ENCODE measurements at places on chromosomes 13 and 19.

- peak; percentile 35 for DNase-seq
Observed at GRCh38 chr13:75715601-75716523, 79.7 kb downstream of the LMO7 start.

- no peak for DNase-seq
Observed at GRCh38 chr19:57305056-57305455, 15.2 kb upstream of the ZNF543 start.

- DNase-seq: no peak
Observed at GRCh38 chr13:77737583-77738200, 40.2 kb downstream of the SLAIN1 start.

GRCh38 chr19:16001481-16002312 lies 52.9 kb downstream of the OR10H4 start:
- DNase-seq: peak; percentile 77

DNA sequence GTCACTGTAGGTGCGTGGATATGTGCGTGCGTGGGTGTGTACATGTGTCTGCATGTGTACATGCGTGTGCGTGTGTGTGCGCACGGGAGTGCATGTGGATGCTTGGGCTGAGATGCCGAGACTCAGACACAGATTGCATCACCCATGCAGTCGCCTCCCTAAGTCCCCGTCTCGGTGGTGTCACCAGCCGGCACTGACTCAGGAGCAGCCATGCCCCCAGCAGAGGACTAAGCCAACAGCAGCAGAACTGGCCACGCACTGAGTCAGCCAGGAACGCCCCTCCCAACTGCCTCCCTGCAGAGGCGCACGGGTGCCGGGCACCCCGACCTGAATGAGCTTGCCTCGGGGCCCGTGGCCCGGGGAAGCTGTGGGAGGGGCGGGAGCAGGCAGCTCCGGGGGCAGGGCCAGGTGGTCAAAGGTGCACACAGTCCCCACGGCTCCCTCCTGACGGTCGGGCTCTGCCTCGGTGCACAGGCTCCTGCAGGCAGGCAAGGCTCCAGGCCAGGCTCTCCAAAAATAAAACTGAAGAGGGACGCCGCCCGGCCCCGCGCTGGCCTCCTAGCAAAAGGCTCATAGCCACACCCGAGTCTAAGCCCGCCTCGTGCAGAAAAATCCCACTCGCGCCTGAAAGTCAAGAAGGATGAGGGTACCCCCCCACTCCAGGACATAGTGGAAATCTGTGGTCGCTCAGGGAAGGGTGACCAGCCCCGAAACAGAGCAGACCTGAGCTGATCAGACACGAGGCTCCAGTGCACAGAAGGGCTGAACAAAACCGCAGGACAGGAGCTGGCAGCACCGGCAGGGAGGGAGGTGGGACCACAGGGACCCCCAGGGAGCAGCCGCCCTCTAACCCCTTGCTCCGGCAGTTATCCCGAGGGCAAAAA lies 49.2 kb downstream of the GADD45B start:
- DNase-seq: no peak

DNA sequence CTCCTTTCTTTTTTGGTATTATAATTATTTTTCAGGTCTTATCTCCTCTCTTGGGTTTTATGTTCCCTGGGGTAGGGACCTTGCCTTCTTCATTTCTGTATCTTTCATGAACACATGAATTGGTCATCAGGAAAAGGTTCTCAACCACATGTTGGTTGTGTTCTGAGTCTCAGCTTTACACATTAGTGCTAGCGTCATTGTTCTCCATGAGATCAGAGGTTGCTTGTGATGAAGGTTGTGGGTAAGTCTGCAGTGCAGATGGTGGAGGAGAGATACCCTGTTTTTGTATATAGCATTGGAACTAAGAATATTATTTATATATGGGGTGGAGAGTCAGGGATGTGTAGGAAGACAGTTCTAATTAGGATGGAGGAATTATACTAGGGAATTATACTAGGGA lies 24.5 kb upstream of the CEACAM8 start:
- no peak for DNase-seq

DNA sequence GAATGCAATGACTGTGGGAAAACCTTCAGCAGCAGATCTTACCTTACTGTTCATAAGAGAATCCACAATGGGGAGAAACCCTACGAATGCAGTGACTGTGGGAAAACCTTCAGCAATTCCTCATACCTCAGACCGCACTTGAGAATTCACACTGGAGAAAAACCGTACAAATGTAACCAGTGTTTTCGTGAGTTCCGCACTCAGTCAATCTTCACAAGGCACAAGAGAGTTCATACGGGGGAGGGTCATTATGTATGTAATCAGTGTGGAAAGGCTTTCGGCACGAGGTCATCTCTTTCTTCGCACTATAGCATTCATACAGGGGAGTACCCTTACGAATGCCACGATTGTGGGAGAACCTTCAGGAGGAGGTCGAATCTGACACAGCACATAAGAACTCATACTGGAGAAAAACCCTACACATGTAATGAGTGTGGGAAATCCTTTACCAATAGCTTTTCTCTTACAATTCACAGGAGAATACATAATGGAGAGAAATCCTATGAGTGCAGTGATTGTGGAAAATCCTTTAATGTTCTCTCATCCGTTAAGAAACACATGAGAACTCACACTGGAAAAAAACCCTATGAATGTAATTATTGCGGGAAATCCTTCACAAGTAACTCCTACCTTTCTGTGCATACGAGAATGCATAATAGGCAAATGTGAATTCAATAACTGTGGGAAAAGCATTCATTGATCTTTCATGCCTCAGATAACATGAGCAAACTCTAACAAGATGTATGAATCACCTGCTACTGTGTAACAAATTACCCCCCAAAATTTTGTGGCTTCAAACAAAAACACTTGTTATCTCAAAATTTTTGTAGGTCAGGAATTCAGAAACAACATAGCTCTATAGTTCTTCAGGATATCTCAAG lies 13.8 kb downstream of the ZNF557 start:
- no peak for DNase-seq

- DNase-seq: no peak
Observed at GRCh38 chr19:6970443-6970842, 50.8 kb downstream of the MBD3L2B start.

GRCh38 chr13:44019651-44020050 lies 139.9 kb downstream of the LACC1 start:
- DNase-seq: no peak

DNA sequence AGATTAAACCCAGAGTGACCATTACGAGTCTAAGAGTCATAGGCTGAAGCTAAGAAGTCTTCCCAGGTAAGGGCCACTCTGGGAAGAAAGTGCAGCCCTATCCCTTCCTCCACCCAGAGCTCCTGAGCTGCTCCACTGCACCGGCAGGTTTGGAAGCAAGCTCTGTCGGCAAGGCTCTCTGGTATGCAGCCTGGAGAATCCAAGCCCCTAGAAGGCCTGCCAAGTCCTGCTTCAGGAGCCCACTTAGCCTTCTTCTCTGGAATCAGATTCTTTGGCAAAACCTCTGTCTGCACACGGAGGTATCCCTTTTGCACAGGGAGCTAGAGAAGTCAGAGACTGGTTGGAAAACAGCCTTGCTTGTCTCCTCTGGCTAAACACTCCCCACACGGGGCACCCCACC lies 58.5 kb downstream of the CEBPG start:
- DNase-seq: no peak

DNA sequence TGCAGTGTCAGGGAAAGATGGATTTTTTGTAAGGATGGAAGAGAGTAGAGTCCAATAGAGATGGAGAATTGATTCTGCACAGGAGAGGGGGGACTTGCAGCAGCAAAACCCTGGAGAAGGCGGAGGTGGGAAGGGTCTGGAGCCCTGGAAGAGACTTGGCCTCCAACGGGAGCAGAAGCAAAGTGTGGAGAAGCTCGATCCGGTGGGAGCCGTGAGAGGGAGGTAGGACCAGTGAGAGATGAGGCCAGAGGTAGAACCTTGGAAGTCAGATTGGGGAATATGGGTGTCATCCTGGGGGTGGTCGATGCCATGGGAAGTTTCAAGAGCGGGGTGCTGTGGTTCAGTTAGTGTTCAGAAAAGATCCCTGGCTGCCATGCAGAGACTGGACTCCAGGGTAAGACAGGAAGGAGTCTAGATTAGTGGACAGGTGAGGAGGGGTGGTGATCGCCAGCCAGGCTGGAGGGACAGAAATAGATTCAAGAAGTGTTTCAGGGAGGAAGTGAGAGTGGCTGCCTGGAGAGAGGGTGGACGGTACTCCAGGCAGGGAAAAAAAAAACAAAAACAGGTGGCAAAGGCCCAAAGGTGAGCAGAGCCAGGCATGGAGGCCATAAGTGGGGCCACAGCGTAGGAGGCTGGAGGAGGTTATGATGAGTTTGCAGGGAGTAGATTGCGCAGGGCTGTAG lies 2.6 kb downstream of the PPP5C start:
- no peak for DNase-seq

DNA sequence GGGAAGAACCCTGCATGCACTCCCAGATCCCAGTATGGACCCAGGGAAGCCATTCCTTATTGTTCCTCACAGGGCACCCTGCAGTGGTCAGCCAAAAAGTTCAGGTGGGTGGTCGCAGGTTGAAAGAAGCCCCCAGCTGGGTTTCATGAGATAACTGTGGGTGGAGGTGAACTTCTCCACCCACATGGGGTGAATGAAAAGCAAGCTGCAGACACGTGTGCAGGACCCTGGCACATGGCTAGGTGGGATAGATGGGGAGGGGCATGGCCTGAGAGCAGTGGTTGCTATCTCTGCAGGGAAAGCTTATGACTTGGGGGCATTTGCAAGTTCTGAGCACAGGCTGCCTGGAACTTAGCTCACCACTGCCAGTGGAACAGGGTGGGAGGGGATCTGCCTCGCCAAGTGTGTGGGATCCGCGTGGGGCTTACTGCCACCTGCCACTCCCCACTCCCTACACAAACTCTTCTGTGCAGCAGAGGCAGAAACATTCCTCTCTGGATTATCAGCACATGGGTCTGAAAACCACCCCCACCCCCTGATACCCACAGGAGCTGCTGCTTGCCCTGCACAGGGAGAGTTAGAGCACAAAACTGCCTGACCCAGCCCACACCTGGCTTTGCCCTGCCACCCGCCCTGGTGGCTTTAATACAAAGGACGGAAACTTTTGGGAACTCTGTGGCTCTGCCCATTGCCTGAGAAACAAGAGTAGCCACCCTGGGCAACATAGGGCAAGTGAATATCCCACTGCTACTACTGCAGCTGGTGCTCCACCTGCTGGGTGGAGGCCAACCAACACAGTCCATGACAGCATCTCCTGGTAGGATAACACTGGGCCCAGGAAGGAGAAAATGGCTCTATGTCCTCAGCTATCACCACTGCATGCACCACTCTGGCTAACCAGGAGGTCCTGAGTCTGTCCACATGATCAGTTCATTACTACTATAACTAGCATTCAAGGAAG lies 24.4 kb downstream of the PLA2G4C start:
- no peak for DNase-seq

DNA sequence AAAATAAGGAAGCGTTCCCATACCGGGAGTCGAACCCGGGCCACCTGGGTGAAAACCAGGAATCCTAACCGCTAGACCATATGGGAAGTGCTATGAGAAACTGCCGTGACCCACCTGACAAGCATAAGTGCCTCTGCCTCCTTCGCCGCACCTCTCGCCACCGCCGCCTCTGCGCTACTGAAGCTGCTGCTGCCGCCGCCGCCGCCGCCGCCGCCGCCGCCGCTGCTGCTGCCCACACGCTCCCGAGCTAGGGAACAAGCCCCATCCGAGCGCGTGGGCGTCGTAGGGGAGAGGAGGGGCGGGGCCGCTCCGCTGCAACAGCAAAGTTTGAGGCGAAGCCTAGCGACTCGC lies 610 bp upstream of the WBP4 start:
- DNase-seq: peak; percentile 71

- DNase-seq: no peak
Observed at GRCh38 chr13:50140153-50140552, 124.9 kb downstream of the KCNRG start.

DNA sequence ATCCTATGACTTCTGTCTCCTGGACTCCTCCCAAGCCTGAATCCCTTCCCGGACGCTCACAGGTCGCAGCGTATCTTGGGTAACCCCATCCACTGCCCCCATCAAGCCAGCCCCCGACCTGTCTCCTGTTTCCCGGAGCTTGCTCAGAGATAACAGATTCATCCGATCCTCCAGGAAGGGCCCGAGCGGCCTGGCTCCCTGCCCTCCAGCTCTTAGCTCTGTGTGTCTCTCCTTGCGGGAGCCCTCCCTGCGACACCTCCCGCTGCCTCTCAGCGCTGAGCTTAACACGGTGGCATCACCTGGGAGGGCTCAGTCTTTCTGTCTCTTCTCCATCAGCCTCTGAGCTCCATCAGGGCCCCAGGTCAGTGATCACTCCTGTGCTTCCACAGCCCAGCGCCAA lies 4.3 kb upstream of the TMEM255B start:
- DNase-seq: no peak

GRCh38 chr13:22111152-22111783 lies 440.4 kb downstream of the FGF9 start:
- no peak for DNase-seq

- DNase-seq: no peak
Observed at GRCh38 chr13:65292488-65292901, 1937.6 kb downstream of the PCDH9 start.

- DNase-seq: no peak
Observed at GRCh38 chr19:18972301-18972811, 31.3 kb upstream of the HOMER3 start.

DNA sequence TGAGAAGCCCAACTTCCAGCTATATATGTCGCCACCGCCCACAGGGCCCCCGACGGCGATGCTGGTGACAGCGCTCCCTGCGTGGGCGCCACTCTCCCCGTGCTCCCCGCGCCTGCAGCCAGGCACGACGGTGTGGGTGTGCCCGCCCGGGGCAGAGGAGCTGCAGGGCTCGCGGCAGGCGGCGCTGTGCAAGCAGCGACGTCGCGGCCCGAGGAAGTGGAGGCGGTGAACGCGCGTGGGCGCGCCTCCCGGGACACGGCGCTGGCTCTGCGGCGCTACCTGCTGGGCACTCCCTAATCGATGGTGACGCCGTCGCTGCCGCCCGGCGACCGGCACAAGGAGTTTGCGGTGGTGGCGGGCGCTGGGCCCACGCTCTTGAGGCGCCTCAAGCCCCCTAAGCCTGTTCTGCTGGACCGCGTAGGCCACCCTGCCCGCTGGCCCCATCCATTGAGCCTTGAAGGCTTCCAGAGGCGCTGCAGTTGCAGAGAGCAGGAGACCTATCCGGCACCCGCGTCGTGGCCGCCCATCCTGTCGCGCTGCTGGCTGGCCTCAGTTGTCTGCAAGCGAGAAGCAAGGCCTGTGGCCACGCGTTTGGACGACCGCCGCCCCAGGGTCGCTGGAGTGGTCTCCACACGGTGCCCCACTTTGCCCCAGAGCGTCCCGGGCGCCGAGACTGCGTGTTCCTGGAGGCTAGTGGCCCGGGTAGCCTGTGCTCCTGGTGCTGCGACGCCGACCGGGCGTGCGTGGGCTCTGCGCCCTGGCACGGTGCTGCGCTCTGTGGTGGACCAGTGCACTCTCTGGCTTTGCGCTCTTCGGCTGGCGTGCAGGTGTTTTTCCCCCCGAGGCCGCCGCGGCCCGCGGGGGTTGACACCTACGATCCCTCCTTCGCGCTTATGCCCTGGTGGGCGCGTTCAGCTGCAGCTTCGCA lies 23.1 kb downstream of the LRFN3 start:
- peak; percentile 72 for DNase-seq

DNA sequence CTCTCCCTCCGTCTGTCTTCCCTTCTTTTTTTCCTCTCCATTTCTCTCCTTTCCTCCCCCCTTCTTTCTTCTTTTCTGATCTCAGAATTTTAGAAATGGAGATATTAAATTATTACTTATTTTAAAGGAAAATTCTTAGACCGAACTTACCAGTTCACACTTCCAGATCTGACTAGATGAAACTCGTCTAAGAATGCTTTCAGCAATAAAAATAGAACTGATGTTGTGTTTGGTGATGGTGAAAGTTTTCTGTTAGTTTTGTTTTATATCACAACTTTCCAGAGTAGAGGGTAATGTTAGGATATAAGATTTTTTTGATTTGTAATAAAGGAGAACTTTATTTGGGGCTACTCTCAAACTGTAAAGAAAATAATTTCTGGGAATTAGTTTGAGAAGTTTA lies 29.9 kb downstream of the UCHL3 start:
- DNase-seq: no peak
